ENCODE measurements at places on chromosomes 1 and 21.

GRCh38 chr21:21767276-21767675 is 769.1 kb downstream of the NCAM2 start:
- no peak for DNase-seq

DNA sequence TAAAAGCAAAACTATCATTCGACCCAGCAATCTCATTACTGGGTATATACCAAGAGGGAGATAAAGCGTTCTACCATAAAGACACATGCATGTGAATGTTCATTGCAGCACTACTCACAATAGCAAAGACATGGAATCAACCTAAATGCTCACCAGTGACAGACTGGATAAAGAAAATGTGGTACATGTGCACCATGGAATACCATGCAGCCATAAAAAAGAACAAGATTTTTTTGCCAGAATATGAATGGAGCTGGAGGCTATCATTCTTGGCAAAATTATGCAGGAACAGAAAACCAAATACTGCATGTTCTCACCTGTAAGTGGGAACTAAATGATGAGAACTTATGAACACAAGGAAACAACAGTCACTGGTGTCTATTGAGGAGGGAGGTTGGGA is 79.7 kb downstream of the SLC16A1 start:
- no peak for DNase-seq

GRCh38 chr1:223628233-223629125 is 37.0 kb downstream of the CAPN8 start:
- DNase-seq = no peak

- no peak for DNase-seq
Measured at GRCh38 chr1:31848381-31848897, 32.6 kb upstream of the SPOCD1 start.

GRCh38 chr1:210250998-210251679 is 18.5 kb downstream of the SERTAD4 start:
- DNase-seq = no peak

DNA sequence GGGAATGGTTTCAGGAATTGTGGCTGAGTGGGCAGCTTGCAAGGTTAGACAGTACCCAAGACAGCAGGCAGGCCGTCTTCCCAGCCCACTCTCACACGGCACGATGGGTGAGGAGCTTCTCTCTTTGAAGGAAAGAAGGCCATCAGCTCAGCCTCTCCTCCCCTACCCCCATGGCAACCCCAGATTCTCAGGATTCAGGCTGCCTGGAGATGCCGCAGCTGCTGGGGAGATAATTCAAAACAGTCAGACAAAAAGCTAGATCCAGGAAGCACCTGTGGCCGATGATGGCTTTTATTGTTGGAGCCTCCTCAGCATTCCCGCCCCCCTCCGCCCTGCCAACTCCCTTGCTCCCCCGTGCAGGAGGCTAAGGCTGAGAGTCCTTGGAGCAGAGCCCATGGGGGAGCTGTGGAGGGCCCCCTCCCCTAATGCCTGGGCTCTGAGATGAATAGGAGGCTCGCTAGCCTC is 220.5 kb downstream of the TRABD2B start:
- DNase-seq = no peak

DNA sequence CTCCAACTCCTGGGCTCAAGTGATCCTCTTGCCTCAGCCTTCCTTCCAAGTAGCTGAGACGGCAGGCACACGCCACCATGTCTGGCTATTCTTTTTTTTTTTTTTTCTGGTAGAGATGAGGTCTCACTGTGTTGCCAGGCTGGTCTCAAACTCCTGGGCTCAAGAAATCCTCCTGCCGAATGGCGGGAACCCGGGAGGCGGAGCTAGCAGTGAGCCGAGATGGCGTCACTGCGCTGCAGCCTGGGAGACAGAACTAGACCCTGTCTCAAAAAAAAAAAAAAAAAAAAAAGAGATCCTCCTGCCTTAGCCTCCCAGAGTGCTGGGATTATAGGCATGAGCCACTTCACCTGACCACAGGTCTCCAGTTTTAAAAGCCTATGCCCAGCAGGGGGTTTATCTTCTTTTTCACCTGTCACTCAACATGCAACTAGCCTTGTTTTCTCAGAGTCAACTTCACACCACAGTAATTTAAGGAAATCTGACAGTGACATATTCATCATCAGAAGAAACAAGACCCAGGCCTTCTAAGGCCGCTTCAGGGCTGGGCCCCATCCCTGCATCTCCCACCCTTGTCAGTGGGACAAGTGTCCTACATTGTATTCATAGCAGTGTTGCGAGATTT is 38.3 kb upstream of the GALNT2 start:
- no peak for DNase-seq

DNA sequence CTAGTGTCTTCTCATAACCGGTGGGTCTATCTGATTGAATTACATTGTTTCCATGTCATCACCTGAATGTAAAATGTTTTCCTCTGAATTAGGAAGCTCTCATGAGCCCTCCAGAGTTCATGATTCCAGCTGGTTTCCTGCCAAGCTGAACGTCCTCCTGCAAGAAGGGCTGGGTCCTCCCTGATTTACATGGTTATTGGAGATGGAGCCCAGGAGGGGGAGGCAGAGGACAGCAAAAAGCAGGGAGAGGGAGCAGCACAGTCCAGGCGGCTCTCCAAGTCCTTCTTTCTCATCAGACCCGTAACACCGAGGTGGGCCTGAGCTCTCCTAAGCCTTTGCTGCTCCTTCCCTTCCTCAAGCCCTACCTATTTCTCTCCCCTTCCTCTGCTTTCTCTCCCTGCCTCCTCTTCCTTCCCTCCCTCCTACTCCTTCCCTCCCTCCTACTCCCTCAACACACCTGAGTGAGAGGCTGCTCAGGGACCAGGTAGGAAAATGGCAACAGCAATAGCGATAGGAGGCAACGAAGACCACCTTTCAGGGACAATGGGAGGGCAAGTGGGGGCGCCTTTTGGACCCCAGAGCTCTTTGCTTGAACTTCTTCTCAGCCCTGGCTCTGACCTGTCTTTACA is 265.9 kb downstream of the PRDM2 start:
- DNase-seq = peak; percentile 32

- no peak for DNase-seq
Measured at GRCh38 chr1:35835398-35835797, 27.6 kb downstream of the AGO4 start.

GRCh38 chr1:156009404-156009803 is 11.3 kb downstream of the SSR2 start:
- no peak for DNase-seq

GRCh38 chr1:234518876-234519275 is 39.9 kb upstream of the TARBP1 start:
- no peak for DNase-seq

DNA sequence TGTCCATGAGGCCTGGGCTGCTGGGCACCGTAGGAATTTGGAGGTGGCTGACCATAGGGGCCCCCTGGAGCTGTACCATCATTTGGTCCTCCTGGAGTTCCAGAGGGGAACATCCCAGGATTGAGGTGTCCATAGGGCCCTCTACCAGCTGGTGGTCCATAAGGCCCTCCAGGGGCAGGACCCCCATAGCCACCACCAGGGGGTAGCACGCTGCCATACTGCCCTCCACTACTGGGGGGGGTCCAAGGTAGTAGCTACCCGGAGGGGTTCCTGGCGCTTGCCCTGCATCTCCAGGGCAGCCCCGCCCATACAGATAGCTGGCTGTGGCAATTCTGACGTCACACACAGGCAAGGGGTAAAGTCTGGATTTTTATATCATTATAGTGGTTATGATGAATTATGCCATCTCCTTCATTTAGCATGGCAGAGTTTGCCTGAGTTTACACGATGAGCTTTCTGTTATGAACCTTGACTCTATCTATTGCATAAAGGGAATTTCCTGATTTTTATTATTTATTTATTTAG is 13.2 kb downstream of the MDM4 start:
- no peak for DNase-seq

DNA sequence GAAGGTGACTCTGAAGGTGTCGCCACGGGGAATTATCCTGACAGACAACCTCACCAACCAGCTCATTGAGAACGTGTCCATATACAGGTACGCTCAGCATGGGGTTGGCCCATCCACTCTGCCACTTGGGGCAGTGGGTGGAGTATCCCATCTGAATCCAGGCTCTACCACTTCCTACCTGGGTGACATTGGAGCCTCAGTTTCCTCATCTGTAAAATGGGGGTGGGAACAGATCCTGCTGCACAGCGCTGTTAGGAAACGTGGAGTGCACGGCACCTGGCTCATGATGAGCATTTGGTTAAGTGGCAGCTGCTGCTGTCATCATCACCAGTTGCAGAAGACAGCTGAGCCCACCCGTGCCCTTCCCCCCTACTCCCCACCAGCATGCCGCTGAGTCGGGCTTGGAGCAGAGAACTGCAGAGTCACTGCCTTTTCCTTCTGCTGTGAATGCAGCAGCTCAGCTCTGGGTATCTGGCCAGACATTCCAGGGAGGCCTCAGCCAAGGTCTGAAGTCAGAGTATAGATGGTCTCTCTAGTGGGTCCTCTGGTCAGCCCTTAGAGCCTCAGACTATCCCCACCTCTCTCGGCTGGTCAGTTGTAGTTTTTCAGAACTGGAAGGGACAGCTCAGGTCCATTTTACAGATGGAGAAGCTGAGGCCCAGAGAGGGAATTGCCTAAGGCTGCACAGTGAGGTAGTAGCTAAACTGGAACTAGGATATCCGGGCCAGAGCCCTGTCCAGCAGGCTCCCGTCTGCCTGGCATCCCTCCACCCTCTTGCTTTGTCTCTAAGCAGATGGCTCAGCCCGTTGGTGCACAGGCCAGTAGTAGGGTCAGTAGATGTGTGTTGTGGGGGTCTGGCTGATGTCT is 11.7 kb downstream of the LDLRAP1 start:
- DNase-seq = no peak

DNA sequence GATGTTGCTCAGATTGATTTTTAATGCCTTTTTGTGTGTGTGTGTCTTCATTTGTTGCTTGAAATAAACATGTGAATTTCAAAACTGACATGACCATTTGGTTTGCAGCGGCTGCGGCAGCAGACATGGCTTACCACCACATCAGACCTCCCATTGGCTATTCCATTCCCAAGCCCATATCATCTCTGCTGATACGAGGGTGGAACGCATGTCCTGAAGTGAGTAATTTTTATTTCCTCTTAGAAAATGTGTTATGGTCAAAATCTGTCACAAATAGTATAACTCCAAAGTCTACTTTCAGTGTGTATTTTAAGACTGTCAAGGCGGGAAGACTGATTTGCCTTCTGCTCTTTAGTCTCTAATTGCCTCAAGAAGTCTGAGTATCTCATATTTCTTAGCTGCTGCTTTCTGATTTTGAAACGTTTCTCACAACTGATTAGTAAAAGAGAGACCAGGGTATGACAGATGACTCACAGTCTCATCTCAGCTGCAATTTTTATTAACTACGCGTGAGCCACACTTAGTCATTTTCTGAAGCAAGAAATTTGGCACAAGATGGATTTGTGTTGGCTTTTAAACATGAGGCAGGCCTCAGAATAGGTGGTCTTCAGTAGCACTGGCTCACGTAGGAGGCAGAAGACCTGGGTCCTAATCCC is 49.0 kb downstream of the LRRC53 start:
- DNase-seq = no peak

GRCh38 chr1:1759456-1760344 is 18.6 kb downstream of the NADK start:
- no peak for DNase-seq

DNA sequence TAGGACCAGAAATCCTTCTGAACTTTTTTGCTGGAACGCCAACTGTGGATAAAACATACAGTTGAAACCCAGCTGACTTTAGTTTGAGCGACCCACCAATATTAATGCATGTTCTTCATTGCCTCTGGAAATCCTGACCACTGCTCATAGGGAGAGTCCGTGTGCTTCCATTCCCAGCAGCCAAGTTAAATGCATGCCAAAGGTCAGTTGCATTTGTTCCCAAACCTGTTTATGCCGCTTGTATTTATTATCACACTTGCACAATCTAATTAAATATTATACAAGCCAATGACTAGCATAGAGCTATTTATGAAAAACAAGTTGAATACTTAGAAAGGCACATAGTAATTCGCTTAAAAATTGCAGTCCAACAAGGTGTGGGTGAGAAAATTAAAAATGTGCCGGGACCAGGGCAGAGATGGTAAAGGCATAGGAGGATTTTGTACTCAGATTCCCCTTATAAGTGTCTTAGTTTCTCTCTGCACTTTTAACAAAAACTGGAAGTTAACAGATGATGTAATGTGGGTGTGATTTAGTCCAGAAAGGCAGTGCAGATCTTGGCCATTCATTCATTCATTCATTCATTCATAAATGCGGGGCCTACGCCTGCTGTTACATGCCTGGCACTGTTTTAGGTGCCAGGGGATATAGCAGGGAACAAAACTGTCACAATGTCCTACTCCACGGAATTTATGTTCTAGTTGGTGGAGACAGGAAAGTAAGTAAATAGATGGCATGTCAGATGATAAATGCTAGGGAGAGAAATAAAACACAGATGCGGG is 99.7 kb downstream of the PRDM2 start:
- no peak for DNase-seq

- DNase-seq = no peak
Measured at GRCh38 chr1:172724765-172725613, 66.1 kb downstream of the FASLG start.

DNA sequence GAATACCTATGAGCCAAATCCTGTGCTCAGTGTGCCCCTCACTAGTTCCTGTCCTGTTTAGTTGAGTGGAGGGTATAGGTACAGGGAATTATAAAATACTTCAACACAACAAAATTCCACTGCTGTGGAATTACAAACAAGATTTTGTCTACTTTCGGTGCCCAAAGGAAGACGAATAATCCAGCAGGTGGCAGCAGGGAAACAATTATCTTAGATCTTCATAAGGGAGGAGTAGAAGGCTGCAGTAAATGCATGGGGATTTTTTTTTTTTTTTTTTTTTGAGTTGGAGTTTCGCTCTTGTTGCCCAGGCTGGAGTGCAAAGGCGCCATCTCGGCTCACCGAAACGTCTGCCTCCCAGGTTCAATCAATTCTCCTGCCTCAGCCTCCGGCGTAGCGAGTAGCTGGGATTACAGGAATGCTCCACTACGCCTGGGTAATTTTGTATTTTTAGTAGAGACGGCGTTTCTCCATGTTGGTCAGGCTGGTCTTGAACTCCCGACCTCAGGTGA is 2.0 kb upstream of the PIP5K1A start:
- peak; percentile 83 for DNase-seq

DNA sequence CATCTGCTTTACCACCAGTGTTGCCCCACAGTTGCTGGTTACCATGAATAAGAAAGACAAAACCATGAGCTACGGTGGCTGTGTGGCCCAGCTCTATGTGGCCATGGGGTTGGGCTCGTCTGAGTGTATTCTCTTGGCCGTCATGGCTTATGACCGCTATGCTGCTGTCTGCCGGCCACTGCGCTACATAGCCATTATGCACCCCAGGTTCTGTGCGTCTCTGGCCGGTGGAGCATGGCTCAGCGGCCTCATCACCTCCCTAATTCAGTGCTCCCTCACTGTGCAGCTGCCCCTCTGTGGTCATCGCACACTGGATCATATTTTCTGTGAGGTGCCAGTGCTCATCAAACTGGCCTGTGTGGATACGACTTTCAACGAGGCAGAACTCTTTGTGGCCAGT is 14.0 kb downstream of the OR2G6 start:
- DNase-seq = no peak

GRCh38 chr1:92194511-92194910 is 23.2 kb upstream of the C1orf146 start:
- no peak for DNase-seq

DNA sequence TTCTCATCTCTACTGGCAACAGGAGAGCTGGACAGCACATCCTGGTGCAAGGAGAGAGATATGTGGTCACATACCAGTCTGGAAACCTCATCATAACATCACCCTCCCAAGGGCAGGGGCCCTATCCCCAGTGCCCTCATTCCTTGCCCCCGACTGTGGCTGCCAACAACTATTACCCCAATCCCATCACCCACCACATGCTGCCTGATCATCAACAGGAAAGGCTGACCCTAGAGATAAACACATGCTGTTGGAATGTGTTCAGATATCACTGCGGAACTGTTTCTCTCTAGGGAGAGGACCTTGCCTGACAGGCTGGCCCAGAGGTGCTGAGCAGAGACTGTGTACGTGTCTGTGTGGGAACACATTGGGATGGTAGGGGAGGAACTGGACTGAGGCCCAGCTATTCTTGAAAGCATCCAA is 4.5 kb upstream of the INKA2 start:
- DNase-seq = peak; percentile 75
